Activated naive CD8-positive, alpha-beta T cell treated with anti-CD3 and anti-CD28 coated beads, Interleukin-2, amount 50 U/mL, for 24 hours (primary cell): ENCODE measurements at places on chromosomes 3 and 15.

DNA sequence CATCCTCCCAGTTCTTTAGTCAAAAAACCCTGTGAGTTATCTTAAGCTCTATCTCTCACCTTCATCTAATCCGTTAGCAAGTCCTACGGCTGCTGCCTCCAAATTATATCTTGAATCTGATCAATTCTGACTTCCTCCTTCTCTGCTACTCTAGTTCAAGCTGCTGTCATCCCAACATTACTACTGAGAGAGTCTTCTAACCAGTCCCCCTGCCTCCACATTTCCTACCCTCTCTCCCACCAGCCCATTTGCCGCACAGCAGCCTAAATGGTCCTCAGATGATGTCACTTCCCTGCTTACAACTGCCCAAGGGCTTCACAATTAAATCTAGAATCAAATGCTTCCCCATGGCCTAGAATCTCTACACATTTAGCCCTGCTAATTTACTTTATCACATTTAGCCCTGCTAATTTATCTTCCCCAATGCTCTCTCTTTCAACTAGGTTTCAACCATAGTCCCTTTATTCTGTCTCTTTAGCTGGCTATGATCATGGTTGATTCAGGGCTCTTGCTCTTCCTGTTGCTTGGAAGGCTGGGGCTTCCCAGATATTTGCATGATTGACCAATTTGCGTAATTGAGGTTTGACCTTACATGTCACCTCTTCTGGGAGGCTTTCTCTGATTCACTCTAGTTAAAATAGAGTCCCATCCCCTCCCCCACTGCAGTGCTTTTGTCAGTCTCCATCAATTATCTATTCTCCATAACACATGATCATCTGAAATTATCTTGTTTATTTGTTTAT, 11.0 kb upstream of the ARL14 start:
- peak; percentile 9 for DNase-seq

DNA sequence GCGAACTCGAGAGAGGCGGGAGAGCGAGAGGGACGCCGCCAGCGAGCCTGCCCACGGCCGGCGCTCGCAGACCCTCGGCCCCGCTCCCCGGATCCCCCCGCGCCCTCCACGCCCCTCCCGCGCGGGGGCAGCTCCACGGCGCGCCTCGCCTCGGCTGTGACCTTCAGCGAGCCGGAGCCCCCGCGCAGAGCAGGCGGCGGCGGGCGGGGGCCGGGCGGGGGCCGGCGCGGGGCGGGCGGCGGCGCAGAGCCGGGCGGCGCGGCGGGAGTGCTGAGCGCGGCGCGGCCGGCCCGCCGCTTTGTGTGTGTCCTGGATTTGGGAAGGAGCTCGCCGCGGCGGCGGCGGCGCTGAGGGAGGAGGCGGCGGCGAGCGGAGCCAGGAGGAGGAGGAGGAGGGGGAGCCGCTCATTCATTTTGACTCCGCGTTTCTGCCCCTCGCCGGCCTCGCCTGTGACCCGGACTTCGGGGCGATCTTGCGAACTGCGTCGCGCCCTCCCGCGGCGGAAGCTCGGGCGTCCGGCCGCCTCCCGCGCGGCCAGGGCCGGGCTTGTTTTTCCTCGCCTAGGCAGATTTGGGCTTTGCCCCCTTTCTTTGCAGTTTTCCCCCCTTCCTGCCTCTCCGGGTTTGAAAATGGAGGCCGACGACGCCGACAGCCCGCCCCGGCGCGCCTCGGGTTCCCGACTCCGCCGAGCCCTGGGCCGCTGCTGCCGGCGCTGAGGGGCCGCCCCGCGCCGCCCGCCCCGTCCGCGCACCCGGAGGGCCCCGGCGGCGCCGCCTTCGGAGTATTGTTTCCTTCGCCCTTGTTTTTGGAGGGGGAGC, 524 bp downstream of the IGF1R start:
- DNase-seq, result peak; percentile 46

- DNase-seq, result peak; percentile 9
Observed at GRCh38 chr15:23565395-23566070, at the start of gene MKRN3. Gene MKRN3 (plus strand): TSS chr15:23565674. CDS start chr15:23565783, 109 bp downstream.

DNA sequence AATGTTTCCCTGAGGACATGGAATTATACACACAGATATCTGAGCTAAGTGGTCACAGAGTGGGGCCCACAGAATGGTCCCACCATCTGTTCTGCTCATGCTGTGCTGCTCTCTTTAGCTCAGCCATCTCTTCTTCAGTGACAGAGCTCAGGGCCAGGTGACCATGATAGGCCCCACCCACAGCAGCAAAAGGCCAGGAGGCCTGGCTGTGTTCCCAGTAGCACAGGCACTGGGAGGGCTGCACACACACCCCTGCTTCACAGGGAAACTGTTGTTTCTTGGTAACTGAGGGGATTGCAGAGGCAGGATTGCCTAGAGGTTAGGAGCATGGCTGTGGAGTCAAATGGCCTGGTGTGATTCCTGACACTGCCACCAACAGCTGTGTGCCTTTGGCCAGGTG, 4.8 kb upstream of the FBXW12 start:
- no peak for DNase-seq

GRCh38 chr15:75836959-75837334, 6.3 kb upstream of the UBE2Q2 start:
- DNase-seq, result peak; percentile 50

DNA sequence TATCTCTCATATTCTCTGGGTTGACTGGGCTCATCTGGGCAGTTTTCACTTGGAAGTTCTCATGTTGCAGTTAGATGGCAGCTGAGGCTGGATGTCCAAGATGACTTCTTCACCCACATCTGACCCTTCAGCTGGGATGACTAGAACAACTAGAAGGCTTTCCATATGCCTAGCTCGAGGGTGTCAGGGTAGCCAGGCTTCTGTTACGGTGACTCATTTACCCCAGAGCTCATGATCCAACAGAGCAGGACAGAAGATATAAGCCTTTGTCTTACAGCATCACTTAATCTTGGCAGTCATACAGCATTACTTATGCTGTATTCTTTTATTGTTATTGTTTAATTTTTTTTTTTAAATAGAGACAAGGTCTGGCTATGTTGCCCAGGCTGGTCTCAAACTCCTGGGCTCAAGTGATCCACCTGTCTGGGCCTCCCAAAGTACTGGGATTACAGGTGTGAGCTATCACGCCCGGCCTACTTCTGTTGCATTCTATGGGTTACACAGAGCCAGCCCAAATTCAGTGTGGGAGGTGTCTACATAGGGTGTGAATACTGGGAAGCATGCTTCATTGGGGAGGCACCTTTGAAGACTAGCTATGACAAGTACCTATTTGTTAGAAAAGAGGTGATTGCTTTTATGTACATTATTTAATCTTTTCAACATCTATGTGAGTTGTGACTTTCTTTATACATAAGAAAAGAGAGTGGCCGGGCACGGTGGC, 10.7 kb downstream of the HMCES start:
- DNase-seq, result no peak

GRCh38 chr3:60434950-60435349, 816.3 kb downstream of the FHIT start:
- no peak for DNase-seq

DNA sequence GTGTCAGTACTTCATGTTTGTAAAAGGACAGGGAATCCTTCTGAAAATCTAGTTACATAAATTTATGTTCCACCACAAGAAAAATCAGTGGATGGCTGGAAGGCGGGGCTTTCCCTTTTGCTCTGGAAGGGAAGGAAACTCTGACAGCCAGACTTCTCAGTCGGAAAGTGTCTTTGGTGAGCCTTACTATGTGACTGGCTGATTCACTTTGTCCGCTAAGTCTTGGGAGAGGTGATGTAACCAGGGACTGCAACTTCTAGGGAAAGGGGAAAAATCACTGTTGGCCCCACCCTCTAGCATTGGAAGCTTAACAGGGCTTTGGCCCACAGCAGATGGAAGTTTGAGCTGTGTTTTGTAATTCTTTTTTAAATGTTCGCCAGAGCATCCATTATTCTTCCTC, 281.4 kb upstream of the CTDSPL start:
- no peak for DNase-seq

DNA sequence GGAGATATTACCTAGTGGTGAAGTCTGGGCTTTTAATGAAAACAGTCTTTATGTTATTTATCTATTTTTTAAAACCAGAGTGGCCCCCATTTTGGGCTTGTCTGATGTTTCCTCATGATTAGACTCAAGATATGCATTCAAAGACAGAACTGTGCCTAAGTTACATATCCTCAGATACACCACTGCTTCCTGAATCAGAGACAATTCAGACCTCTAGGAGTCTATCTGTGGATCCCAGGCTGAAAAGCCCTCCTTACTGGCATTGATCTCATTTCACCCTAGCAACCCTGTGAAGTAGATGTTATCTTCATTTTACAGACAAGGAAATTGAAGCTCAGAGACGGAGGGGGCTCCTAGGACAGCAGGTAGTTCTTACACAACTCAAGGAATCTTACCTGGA, 16.8 kb upstream of the TGM5 start:
- no peak for DNase-seq
